ENCODE measurements at places on chromosomes 2 and 18. TPM values are rescaled to one million over a fixed set of nuclear protein-coding genes. Genes with fewer than 3 reads are reported as not detected.

The SCN9A gene
- total RNA-seq = 0.34 TPM

The RAPH1 gene
- 21.9 TPM for total RNA-seq

The TNS1 gene
- 742 TPM for total RNA-seq

The ALPG gene
- not detected for total RNA-seq

The GNAL gene
- 16.6 TPM for total RNA-seq

The IL36G gene
- not detected for total RNA-seq

The CNDP1 gene
- not detected for total RNA-seq

The IL1RL2 gene
- total RNA-seq = 0.74 TPM

The TUBB6 gene
- 17.1 TPM for total RNA-seq

The SIX2 gene
- total RNA-seq = 28.2 TPM

The GALNT3 gene
- total RNA-seq = not detected

The CAPN14 gene
- not detected for total RNA-seq

The WNT10A gene
- not detected for total RNA-seq

The KCNF1 gene
- total RNA-seq = not detected

The MFSD2B gene
- total RNA-seq = 0.27 TPM

The BCL11A gene
- total RNA-seq = 0.66 TPM

The CNTNAP5 gene
- total RNA-seq = not detected

The CYS1 gene
- total RNA-seq = 0.58 TPM

The IGFBP5 gene
- total RNA-seq = 451 TPM

The PLEK gene
- total RNA-seq = 2.3 TPM

Data from psoas muscle (tissue), 8 donors.